ENCODE measurements at places on chromosomes 7 and 10.

GRCh38 chr10:77417806-77418640 is 219.6 kb downstream of the KCNMA1 start:
- DNase-seq, result no peak

DNA sequence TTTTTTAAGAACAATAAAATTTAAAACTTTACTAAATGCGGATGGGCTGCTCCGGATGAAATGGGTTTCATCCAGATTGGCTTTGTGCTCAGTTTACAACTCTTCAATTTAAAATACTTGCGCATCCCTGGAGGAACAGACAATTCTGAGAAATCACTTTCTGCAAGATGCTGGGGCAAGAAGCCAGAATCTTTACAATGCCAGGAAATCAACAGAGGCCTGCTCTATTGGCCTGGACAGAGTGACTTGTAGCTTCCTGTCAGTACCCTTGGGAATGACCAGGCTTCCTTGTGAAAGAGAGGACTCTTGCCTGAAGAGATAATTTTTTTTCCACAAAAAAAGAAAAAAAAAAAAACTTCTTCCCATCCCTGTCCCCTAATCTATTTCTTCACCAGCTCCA is 3.9 kb upstream of the FAM13C start:
- DNase-seq, result no peak

DNA sequence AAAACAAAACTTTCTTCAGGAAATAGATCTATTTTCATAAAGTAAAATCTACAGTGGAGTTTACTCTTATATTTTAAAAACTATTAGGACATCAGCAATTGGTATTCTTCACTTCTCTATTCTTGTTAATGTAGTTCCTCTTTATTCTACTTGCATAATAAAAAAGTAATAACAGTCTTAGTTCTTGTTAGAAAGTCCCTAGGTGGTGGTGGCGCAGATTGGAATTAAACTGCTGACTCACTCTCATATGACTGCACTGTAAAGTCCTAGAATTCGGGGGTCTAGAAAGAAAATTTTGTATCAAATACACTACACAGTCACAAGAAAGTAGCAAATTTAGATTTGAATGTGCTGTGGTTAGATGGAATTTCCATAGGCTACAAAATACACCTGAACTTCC is 44.6 kb upstream of the TES start:
- DNase-seq, result peak; percentile 53

GRCh38 chr10:98047009-98047741 is 16.8 kb upstream of the CRTAC1 start:
- no peak for DNase-seq

DNA sequence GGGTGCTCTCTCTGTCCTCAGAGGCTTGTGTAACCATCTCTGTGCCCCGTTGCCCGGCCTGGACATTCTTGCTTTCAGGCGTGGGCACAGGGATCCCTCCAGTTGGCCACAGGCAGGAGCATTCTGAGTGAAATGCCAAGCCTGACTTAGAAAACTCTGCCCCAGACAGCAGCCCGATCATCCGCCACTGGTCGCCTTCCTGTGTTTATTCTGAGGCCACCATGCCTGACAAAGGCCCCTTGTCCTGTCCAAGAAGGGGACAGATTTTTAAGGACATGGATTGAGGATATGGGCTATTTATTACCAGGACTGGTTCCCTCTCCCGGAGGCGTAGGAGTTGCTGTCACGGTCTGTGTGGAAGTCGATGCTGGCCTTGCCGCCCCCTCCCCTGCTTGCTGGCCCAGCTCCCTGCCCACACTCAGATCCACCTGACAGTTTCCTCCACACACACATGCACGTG is 54.3 kb downstream of the SPOCK2 start:
- no peak for DNase-seq

- DNase-seq, result no peak
These were observed 130.6 kb downstream of the TCERG1L start for GRCh38 chr10:131180740-131181415.

- peak; percentile 13 for DNase-seq
These were observed 44.9 kb upstream of the FAM3C start for GRCh38 chr7:121440857-121441503.

DNA sequence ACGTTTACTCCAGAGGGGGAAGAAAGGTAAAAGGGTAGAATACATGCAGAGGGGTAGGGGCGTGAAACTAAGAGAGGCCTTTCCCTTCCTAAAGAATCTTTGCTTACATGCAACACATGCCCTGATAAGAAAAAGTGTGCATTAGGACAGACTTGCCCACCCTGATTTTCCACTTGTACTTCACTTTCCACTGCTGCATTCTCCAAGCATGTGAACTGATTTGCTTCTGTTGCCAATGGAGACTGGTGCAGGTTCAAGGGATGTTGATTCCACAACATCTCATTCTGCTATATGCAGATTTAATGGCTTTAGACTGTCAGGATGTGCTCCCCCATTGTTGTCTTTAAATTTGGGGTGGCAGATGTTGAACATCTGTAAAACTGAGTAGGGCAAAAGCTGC is 237.5 kb upstream of the TCF7L2 start:
- DNase-seq, result no peak

DNA sequence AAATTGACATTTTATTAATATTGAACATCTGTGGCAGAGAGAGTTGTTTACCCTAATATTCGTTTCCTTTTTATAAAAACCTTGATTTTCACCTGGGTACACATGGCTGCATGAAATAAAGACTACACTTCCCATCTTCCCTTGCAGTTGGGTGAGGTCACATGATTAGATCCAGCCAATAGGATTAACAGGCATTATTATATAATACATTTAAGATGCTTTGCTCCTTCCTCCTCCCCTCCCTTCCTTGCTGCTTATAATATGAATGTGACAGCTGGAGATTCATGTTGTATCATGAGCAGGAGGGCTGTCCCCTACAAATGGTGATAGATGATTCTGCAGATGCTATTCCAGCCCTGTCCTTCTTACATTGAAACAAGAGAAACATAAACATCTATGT is 146.6 kb downstream of the SH2D4B start:
- no peak for DNase-seq

GRCh38 chr10:31927884-31928548 is 615 bp downstream of the ARHGAP12 start:
- peak; percentile 70 for DNase-seq

GRCh38 chr7:30914596-30914995 is 2.9 kb downstream of the AQP1 start:
- no peak for DNase-seq

- peak; percentile 54 for DNase-seq
These were observed 12.7 kb downstream of the FZD1 start for GRCh38 chr7:91276909-91277308.

GRCh38 chr10:49001402-49001801 is 61.8 kb upstream of the LRRC18 start:
- no peak for DNase-seq

GRCh38 chr10:130041451-130042371 is 68.9 kb downstream of the C10orf143 start:
- DNase-seq, result no peak

DNA sequence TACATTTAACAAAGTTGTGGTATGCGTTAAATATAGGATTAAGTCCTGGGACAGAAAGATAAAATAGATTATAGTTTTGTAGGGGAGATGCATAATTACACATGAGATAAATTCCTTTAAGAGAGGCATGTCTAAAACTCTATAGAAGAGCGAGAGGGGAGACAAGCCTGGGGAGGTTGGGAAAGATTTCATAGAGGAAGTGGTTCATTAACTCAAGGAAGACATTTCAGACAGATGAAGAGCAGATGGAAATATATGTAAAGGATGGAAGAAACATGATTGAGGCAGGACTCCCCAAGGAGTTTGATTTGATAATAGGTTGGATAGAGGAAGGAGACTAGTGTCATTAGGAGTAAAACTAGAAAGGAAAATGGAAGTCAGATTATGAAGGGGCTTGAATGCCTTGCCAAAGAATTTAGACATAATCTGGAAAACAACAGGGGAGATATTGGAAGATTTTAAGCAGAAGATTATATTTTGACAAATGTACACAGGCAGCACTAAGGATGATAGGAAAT is 96.1 kb downstream of the PHTF2 start:
- no peak for DNase-seq

DNA sequence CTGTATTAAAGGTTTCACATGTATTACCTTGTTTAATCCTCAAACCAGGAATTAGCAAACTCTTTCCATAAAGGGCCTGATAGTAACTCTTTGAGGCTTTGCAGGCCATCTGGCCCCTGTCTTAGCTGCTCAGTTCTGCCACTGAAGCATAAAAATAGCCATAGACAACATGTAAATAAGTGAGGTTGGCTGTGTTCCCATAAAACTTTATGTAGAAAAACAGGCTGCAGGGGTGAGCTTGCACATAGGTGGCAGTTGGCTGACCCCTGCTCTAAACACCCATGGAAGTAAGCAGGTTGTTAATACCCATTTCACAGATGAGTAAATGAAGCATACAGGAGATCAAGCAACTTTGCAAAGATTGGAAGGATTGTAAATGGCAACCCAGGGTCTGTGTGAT is 1279.2 kb upstream of the AUTS2 start:
- no peak for DNase-seq

DNA sequence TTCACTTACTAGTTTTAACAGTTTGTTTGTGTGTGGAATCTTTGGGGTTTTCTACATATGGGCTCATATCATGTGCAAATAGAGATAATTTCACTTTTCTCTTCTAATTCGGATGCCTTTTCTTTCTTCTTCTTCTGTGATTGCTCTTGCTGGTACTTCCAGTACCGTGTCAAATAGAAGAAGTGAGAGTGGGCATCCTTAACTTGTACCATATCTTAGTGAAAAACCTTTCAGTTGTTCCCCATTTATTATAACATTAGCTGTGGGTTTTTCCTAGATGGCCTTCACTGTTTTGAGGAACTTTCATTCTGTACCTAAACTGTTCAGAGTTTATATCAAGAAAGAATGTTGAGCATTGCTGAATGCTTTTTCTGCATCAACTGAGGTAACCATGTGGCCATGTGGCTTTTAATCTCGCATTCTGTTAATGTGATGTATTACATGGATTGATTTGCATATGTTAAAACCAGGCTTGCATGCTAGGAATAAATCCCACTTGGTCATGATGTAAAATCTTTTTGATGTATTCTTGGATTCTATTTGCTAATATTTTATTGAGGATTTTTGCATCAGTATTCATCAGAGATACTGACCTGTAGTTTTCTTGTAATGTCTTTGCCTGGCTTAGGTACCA is 78.7 kb downstream of the FAM107B start:
- DNase-seq, result no peak

DNA sequence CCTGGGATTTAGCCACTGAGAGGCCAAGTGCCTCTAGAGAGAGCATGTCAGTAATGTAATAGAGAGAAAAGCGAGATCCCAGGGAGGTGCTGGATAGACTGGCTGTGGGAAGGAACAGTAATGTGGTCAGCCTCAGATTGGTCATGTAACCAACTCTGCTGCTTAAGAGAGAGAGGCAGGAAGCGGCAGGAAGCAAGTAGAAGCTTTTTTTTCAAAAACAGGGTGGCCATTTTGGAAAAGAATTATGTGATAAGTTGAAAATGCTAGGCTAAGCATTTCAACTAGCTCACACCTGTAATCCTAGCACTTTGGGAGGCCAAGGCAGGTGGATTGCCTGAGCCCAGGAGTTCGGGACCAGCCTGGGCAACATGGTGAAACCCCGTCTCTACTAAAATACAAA is 3.7 kb upstream of the PCOLCE start:
- no peak for DNase-seq

- no peak for DNase-seq
These were observed 86.0 kb downstream of the WDFY4 start for GRCh38 chr10:48770561-48771089.

Data from GM06990 (cell line).